NCI-H187 (cell line): ENCODE measurements at places on chromosomes 4 and X.

DNA sequence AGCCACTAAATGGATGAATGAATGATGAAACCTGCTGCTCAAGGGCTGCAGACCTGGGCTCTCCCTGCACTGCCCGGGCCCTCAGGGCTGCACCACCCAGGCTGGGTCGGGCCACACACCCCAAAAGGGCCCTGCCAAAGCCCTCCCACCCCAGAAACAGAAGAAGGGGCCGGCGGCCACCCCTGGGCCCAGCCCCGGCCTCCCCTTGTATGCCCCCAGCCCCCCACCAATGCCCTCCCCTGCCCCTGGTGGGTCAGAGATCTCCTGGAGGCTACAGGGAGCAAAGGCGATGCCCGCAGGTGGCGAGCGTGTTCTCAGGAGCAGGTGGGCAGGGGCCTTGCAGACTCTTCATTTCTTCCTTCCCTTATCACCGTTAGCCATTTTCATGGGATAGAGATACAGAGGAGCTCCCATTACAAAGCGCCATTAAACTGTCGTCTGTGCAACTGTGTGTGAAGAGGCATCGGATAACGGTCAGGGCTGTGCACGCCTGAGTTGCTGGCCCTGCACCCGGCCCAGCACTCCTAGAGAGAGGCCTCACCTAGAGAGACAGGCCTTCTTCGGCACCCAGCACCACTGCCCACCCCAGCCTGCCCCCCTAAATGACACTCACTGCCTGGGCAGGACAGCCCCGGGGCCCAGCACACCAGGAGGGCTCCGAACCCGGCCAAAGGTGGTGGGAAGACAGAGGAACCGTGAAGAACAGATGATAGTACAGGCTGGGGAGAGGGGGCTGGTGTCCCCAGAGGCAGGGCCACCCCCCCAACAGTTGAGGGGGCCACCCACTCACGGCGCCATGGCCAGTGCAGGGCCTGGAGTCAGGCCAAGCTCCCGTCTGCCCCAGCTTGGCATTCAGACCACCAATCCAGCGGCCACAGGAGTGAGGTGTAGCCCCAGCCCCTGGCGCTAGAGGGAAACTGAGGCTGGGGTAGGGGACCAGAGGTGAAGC lies 133.7 kb downstream of the FAM53A start:
- no peak for DNase-seq

- DNase-seq, result no peak
These were observed 136.5 kb downstream of the RNF150 start for GRCh38 chr4:140996766-140997165.

- no peak for DNase-seq
These were observed 328.6 kb upstream of the ARX start for GRCh38 chrX:25344161-25344936.

DNA sequence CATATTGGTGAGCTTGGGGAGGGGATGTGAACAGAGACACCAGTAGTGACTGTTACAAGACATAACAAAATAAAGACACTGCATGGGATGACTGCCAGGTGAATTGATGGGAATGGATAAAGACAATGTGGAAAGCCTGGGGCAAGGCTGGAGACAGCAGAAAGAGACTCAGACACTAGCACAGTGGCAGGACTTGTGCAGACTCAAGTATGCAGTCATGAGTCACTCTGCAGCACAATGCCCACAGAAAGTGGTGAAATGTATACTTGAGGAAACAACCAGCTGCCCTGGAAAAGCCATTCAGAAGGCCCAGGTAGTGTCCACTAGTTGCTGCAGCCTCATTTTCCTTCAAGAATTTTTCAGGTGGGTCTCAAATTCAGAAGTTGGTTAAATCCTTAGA lies 452.3 kb downstream of the MID1IP1 start:
- no peak for DNase-seq

DNA sequence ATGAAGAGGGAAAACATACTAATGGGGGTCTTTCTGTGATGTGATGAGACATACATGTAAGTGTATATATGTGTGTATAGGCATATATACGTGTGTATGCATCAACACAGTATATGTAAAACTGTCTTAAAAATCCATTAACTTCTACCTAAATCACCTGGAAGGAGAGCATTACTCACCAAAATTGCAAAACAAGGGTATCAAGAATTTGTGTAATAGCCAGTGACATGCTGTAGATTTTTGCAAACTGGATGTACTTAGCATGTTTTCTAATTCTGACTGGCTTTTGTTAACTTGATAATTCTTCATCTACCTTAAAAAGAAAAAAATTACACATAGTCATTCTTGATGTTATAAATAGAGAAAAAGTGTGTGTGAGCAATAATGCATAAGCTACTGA lies 104.7 kb downstream of the PRRG1 start:
- DNase-seq, result no peak

GRCh38 chr4:73589887-73590801 lies 30.1 kb downstream of the RASSF6 start:
- no peak for DNase-seq

DNA sequence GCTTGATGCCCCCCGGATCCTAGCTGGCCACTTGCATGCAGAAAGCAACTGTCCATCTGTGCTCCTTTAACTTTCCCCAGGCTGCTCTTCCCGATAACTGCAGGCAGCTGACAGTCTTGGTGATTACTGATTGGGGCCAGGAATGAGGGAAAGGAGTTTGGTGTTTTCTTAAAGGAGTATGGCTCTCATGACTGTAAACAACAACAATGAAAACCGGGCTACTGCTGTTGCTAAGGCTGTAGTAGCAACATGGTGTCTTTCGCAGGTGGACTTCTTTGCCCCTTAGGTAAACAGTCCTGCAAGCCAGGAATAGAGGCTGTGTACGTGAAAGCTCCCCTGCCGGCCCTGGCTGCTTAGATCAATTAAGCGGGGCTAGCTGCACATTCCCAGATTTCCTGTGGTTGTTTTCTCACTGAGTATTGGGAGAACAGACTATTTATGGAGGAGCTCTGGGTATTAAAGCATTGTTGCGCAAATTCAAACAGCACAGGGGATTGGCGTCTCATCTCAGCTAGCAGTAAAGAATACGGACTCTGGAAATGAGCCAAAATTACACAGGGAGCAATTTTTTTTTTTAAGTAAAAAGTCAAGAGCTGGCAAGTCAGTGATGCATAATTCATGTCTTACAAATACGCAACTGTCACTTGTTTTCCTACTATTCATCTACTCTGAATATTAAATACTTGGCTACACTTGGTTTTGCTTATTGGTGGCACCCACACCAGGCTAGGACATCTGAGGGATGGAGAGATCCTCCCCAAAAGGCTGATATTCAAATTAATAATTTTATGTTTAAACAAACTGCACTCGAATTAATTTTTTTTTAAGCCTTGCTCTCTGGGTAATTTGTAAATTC lies 61.6 kb upstream of the NAP1L5 start:
- DNase-seq, result no peak

DNA sequence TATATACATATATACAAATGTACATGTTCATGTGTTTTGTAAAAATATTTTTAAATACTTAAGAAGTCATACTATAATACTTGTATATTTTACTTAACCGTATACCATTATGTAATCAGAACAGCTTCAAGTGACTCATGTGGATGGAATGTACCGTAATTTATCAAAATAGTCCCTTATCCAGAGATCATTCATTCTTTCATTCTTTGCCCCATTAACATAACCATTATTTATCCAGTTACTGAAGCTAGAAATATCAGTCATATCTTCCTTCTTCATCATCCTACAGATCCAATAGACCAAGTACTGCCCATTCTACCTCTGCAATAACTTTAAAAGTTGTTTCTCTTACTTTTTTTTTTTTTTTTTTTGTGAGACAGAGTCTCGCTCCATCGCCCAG lies 164.2 kb downstream of the MAB21L2 start:
- no peak for DNase-seq

DNA sequence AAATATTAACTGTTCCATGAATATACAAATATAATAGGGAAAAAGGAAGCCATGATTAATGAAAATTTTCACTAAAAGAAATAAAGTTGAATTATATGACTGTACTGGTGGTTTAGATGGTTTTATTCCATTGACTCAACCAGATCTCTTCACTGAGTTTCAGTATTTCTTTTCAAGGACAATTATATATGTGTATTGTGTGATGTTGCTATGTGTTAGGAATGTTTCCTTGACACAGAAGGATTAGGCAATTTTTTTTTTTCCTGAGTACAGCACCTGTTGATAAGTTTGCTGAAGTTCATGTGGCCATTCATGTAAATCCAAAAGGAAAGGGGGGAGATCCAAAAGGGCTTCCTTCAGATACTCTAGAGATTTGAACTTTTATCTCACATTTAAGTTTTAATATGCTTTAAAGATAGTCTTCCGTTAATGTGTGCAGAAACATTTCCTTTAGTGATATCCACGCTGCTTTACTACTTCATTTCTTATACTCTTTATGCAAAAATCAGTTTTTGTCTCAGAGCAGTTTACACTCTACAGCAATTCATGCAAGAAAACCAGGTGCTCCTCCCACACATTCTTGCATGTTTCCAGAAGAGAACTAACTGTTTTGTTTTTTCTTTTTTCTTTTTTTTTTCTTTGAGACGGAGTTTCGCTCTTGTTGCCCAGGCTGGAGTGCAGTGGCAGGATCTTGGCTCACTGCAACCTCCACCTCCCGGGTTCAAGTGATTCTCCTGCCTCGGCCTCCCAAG lies 249.1 kb downstream of the RPA4 start:
- DNase-seq, result no peak

GRCh38 chr4:154018659-154019058 lies 229.8 kb upstream of the SFRP2 start:
- no peak for DNase-seq

DNA sequence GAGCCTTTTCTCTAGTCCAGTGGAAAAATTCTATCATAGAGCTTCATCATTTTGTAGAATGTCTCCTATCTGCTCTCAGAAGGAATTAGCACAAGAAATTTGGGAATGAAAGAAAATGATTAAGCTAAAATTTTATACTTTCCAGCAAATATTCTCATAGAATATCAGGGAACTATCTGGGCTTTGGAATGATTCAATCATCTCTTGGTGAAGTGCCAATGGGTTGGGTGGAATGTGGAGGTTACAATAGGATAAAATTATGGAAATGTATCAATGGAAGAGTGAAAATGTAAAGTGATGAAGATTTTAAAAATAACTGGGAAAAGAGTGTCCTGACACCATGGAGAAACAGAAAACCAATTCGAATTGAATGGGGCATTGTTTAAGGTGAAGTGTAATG lies 119.0 kb upstream of the MID1 start:
- no peak for DNase-seq

GRCh38 chrX:926070-926469 lies 286.4 kb downstream of the CRLF2 start:
- no peak for DNase-seq

GRCh38 chr4:41175794-41176193 lies 38.5 kb downstream of the APBB2 start:
- DNase-seq, result no peak

DNA sequence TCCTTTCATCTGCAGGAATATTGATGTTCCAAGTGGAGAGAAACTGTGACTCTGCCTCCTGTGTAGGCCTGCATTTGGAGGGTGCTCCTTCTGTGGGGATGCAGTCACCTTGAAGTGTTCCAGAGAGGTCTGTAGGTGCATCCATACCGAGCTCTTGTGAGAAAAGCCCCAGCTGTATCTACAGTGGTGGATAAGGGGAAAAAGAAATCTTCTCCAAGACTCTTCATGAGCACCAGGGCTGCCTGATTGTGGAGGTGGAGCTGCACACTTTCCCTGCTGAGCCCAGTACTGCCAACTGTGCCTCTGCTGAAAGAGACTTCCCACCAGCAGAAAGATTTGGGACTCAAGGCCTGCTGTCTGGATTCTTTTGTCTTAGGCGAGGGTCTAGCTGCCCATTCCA lies 35.1 kb upstream of the ADH4 start:
- DNase-seq, result no peak

DNA sequence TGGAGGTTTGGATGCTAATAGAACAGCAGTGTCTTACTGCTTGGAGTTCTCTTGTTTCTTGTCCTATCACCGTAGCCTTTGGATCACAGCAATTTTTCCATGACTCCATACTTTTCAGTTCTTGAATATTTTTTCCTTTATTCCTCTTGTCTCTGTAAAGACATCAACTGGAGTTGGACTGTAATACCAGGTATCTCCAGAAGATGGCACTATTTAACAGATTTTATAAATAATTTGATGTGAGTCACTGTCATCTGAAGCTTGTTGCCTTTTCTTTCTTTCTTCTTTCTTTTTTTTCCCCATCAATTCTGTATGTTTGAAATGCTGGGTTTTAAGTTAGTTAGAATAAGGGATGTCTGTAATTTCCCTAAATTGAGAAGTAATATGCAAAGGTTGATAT lies 24.1 kb downstream of the HPRT1 start:
- DNase-seq, result no peak

- no peak for DNase-seq
These were observed 202.2 kb downstream of the TRIML1 start for GRCh38 chr4:188341428-188341827.

DNA sequence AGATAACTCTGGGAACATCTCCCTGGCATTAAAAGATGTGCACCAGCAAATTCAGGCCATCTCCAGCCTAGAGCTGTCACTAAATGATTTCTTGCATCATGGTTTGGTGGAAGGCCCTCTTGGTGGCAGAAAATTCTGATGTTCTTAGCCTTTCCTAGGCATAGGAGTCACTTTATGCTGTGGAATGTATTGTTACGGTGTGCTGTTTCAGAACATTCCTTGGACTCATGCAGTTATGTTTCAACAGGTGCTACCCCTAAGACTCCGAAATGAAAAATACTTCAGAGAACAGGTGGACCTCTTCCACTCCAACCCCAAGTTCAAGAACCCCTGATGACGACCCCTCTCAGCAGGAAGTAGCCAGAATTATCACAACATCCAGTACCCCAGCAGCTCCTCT lies 20.3 kb upstream of the PAPSS1 start:
- DNase-seq, result no peak

DNA sequence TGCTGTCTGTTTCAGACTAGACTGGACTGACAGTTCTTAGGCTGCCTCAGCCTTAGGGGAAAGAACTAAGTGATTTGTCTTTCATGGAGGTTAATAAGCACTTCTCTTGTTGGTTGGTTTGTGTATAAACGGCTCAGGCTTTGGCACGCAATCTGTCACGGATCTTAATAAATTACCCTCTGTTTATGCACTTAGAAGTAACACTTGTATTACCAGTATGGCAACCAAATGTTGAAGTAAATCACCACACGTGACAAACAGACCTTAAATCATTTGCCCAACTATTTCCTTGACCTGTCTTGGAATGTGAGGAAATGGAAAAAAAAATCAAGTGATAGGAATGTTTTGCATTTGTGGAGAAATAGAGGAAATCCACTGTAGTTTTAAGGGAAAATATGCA lies 69.9 kb downstream of the TEX13A start:
- DNase-seq, result no peak

GRCh38 chr4:134057356-134057755 lies 144.2 kb downstream of the PABPC4L start:
- no peak for DNase-seq

GRCh38 chrX:22325096-22325495 lies 52.4 kb downstream of the CBLL2 start:
- DNase-seq, result no peak

GRCh38 chr4:68348577-68348976 lies 1.3 kb downstream of the YTHDC1 start:
- no peak for DNase-seq

GRCh38 chr4:103915224-103915869 lies 195.6 kb upstream of the TACR3 start:
- DNase-seq, result no peak

- DNase-seq, result no peak
These were observed 14.5 kb upstream of the LNX1 start for GRCh38 chr4:53605783-53606182.

GRCh38 chr4:159398236-159398638 lies 295.4 kb downstream of the RAPGEF2 start:
- DNase-seq, result no peak
